ENCODE measurements at places on chromosomes 3 and 15.
A peak's percentile ranks its signal among the peaks of the same experiment; 100 is the strongest.

DNA sequence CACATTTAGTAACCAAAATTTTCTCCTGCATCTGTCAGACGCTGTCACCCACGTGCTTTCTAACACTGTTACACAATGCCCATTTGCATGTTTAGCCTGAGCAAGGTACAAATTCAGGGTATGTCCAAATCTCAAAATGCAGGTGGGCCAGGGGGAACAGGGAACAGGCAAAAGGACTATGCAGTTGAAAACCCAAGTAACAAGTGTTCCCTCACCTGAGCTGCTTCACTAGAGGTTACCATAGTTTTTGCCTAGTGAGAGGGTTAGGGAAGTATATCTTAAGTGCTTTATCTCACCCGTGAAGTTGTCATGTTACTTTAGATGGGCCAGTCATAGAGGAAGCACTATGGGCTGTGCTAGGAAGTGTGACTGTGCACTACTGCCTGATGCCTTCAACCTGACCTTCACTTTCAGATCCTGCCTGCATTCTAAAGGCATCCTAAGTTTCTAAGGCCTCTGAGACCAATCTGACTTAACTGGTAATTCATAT, 6.0 kb upstream of the TMEM87A start:
- no peak for DNase-seq

DNA sequence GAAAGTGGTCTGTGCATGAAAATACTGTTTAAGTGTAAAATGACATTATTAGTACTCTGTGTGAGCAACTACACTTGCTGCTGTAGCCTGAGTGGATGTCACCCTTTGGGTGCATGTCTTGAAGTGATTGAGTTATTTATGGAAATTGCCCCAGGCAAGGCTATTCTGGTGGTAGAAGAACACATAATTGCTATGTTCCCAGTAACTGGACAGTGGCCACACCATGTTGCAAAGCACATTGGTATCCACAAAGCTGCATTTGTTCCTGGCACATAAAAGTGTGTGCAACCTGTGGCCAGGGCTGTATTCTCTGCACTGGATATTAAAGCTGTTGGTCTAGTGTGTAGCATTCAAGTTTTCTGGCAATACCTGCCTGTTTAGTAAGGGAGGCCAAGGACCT, 23.8 kb downstream of the MTMR14 start:
- DNase-seq, result no peak

DNA sequence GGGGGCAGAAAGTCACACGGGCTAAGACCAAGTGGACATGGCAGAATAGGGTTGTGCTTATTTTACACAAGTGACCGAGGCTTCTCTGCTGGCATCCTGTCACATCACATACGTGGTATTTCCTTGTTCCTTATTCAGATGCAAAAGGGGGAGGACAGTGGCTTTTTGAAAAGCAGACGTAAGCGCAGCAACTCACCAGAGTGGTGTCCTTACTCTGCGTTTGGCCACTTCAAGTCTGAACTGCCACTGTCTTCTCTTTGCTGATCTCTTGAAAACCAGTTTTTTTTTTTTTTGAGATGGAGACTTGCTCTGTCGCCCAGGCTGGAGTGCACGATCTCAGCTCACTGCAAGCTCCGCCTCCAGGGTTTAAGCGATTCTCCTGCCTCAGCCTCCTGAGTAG, 113.2 kb downstream of the SOX2 start:
- DNase-seq, result no peak

GRCh38 chr3:31808143-31808720, 172.8 kb downstream of the OSBPL10 start:
- DNase-seq, result no peak

DNA sequence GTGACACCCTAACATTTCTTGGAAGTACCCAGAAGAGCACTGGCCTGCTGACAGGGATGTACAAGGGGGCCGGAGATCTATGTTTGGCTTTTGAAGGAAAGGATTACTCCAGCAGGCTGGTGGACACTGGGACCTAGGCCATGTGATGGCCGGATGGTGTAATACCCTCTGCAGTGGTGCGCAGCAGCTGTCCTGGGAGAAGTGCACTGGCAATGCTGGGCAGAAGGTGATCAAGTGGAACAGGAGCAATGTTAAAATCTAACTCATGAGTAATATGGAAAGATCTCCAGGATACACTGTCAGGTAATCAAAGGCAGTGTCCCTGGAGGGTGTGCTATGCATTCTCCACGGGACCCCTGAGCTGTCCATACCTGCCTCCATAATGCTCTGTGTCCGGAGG, 71.2 kb upstream of the POMGNT2 start:
- DNase-seq, result no peak

- DNase-seq, result no peak
Measured at GRCh38 chr15:94858920-94859319, 627.6 kb downstream of the MCTP2 start.

GRCh38 chr15:85327820-85328219, 52.6 kb upstream of the AKAP13 start:
- no peak for DNase-seq

DNA sequence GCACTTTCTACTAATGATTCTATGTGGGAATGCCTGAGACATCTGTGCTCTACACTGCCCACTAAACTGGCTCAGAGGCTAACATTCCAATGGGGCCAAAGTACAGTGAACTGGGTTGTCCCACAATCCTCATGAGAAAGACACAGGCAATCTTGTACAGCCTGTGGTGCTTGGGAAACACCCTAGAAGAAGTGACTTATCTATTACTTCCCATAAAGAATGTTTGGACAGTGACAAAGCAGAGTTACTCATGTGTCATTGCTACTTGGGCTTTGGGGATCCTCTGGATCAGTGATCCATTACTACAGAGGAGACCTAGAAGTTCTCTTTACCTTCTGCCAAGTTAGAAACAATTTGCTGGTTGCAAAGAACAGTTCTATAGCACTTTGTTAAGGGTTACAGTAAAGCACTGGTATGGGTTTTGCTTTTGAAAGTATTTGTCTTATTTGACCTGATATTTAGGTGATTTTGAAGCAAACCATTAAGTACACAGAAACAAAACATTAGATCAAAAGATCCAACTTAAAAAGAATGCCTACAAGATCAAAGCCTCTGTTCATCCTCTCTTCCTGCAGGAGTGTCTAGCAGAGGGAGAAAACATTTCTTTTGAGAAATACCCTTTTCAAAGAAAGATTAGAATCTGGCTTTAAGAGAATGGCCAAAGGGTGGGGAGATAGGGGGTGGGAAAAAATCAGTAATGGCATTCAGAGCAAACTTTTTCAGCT, 75.8 kb downstream of the CTNNB1 start:
- no peak for DNase-seq

GRCh38 chr15:81152799-81153198, 18.7 kb downstream of the CFAP161 start:
- no peak for DNase-seq

- DNase-seq, result no peak
Measured at GRCh38 chr3:69144631-69145245, 22.3 kb upstream of the LMOD3 start.

DNA sequence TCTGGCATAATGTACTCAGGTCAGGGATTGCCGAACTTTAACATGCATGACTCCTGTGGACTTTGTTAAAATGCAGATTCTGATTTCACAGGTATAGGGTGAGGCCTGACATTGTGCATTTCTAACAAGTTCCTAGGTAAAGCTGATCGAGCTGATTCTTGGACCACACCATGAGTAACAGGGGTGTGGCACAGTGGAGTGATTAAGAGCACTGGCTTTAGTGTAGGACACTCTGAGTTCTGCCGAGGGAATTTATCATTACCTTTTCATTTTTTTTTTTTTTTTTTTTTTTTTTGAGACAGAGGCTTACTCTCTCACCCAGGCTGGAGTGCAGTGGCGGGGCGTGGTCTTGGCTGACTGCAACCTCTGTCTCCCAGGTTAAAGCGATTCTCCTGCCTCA, 169.3 kb downstream of the ADAMTS9 start:
- no peak for DNase-seq

GRCh38 chr3:139308560-139308959, 35.3 kb upstream of the MRPS22 start:
- DNase-seq, result no peak

DNA sequence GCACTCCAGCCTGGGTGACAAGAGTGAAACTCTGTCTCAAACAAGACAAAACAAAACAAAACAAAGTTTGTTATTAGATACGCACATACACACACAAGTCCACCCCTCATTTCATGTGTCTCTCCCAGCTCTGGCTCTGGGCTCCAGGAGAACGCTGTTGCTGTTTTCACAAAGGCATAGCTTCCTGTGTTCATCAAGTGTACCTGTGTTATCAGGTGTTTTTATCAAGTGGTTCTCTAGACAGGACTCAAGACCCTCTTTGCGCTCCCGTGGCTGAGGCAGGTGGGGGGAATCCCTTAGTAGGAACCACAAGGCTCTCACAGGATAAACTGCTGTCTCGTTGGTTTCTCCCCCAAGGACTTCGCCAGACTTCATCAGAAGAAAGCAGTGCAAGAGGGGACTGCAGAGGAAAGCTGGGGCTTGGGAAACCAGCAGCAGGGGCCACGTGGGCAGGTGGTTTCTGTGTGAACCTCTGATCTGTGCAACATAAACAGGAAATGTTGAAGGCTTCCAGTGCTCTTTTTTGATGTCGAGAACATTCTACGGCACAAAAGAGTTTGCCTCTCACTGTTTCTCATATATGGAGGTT, 6.9 kb upstream of the PPP1R2 start:
- DNase-seq, result peak; percentile 59

- DNase-seq, result no peak
Measured at GRCh38 chr15:53208751-53209150, 418.6 kb upstream of the ONECUT1 start.

- no peak for DNase-seq
Measured at GRCh38 chr3:12352253-12352652, 63.4 kb downstream of the PPARG start.

GRCh38 chr15:52551762-52552161, 17.1 kb downstream of the ARPP19 start:
- no peak for DNase-seq

DNA sequence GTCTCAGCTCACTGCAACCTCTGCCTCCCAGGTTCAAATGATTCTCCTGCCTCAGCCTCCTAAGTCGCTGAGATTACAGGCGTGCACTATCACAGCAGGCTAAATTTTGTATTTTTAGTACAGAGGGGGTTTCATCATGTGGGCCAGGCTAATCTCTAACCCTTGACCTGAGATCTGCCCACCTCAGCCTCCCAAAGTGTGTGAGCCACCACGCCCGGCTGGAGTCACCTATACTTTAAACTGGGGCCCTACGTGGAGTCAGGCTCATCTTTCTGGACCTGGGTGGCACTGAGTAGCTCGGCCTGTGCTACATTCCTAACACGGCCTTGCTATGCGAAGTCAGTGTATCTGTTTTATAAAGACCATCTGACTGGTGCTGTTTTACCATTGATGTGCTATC, 5.8 kb downstream of the GPR171 start:
- no peak for DNase-seq

- no peak for DNase-seq
Measured at GRCh38 chr3:5022187-5022965, 43.1 kb downstream of the BHLHE40 start.

DNA sequence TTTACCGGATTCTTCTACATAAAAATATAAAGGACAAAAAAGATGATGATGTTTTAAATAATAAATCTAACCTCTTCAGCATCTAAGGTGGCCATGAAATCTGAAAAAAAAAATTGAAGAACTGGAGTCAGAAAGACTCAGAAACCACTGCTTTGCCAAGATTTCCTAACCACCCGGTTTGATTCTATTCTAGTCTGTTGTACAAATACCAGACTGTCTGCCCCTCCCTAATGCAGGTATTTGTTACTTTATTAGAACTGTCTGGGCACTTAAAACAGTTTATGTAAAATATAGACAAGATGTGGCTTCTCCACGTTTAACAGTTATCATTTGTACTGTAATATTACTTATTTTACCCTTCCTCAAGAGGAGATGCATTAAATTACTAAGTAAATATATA, 48.8 kb downstream of the UACA start:
- DNase-seq, result no peak

DNA sequence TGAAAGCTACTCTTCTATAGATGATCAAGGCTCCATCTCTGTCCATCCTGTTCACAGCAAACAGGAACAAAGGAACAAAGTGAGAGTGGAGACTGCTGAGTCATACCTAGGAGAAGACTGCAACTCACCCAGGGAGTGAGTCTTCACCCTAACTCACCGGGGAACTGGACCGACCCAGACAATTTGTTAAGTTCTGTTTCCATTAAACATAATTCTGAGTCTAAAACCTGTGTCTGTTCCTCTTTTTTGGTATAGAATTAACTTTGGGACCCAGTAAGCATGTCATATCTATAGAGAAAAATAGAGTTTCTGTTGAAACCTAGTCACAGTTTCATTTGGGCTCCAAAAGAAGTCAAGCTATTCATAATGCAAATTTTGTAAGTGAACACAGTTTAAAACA, 21.6 kb downstream of the CCDC80 start:
- DNase-seq, result no peak

- DNase-seq, result peak; percentile 8
Measured at GRCh38 chr3:106534206-106534605, 665.4 kb upstream of the CBLB start.

- no peak for DNase-seq
Measured at GRCh38 chr3:154872074-154872473, 208.0 kb upstream of the MME start.

- DNase-seq, result no peak
Measured at GRCh38 chr3:110526777-110527727, 544.6 kb upstream of the NECTIN3 start.

DNA sequence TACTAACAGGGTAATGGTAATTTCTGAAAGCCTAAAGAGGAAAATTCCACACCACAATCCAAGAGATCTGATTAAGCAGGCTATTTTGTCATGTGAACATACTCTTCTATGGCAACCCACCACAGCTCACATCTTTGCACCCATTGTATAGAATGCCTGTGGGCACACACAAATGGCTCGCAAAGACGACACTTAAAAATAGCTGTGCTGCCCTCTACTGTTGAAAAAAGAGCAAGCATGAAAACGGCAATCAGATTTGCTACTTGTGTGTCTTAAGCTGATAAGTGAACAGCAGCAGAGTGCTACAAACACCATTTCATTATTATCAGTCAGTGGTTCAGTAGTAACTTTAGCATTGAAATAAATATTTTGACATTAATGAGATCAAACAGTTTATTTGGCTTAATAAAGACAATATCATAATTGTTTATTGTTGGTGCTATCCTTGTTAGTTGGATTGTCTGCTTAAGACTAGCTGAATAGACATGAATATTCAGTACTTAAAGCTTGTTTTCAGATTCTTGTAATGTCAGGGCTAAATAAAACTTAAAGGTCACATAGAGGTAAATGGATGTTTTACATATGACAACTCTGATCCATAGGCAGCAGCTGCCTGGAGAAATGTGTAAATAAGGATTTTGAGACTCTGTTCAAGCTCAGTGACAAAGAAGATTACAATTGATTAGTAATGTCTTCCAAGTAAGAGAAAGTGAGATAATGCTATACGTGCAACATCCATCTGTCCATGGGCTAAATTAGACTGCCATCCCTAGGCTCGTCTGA, 199.1 kb downstream of the LRRN1 start:
- DNase-seq, result no peak

- DNase-seq, result no peak
Measured at GRCh38 chr15:31554261-31554660, 227.6 kb downstream of the KLF13 start.

- no peak for DNase-seq
Measured at GRCh38 chr3:171206283-171206682, 179.8 kb upstream of the SLC2A2 start.

Data from stimulated activated CD8-positive, alpha-beta memory T cell treated with anti-CD3 and anti-CD28 coated beads, Interleukin-2, amount 100 ng/mL, for 1 hour (primary cell).